ENCODE measurements at places on chromosomes 2 and 18. TPM values are rescaled to one million over a fixed set of nuclear protein-coding genes. Genes with fewer than 3 reads are reported as not detected.

- no peak for DNase-seq
These were observed 257.1 kb downstream of the MYO3B start for GRCh38 chr2:170434900-170435621.

The NXPH2 gene
- not detected for total RNA-seq

The CLEC4F gene
- 0.10 TPM for total RNA-seq

DNA sequence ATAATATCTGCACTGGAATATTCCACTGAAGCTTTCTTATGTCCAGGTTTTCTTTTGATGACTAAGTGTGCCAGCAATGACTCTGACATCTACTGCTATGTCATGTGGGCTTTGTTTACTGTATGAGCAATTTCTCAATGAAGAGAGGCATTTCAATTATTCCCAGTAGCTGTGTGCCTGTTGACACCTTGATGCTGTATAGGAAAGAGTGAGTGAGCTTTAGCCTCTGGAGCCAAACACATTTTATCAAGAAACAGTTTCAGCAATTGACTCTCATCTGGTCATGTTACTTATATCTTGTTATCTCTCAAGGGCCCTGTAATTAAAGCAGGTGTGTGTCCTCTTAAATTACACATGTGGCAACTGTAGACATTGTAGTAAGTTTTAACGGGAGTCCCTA, 493.2 kb upstream of the FANCL start:
- DNase-seq = no peak

The ZDBF2 gene
- 9.3 TPM for total RNA-seq

GRCh38 chr2:9001229-9001628, 2.3 kb downstream of the MBOAT2 start:
- DNase-seq = no peak

GRCh38 chr2:66984864-66985263, 412.3 kb upstream of the ETAA1 start:
- no peak for DNase-seq

The DPP10 gene
- total RNA-seq = not detected

The MYO5B gene
- total RNA-seq = 0.12 TPM

The REG3A gene
- not detected for total RNA-seq

GRCh38 chr18:55064760-55065159, 105.5 kb upstream of the CCDC68 start:
- DNase-seq = no peak

The FAM228A gene
- not detected for total RNA-seq

- no peak for DNase-seq
These were observed 42.6 kb downstream of the STK17B start for GRCh38 chr2:196128749-196129148.

The MYO7B gene
- 0.10 TPM for total RNA-seq

GRCh38 chr2:212357606-212358005, 181.0 kb downstream of the ERBB4 start:
- no peak for DNase-seq

The TMEM178A gene
- not detected for total RNA-seq

The DCDC2C gene
- total RNA-seq = not detected

DNA sequence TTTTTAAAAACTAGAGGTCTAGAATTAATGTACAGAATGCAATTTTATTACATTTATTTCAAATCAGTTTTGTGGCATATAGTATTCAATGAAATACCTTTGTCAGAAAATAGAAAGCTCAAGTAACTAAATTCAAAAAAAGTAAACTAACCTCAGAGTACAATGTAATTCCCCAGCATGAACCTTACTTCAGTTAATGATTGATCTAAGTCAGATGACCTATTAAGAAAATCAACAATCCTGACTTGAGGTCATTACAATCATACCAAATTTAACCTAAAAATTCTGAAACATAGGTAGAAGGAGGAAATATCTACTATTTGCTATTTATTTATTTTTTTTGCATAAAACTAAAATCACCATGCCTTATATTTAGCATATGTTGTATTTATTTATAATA, 142.9 kb downstream of the CCDC102B start:
- DNase-seq = no peak

DNA sequence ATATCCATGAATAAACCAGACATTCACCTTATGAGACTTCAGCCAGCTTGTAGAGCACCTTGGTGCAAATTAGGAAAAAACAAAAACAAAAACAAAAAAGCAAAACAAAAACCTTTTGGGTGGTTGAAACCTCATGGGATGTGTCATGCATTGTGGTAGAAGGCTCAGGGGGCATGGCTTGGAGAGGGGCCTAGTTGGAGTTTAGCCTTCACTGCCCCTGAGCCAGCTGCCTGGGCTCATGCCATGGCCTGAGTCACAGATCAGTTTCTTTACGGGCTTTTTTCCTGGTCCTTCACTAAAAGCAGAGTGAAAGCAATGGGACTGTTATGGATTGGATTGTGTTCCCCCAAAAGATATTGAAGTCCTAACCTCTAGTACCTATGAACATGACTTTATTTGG, 22.0 kb upstream of the DAPL1 start:
- no peak for DNase-seq

The IL1RL1 gene
- total RNA-seq = 4.8 TPM

DNA sequence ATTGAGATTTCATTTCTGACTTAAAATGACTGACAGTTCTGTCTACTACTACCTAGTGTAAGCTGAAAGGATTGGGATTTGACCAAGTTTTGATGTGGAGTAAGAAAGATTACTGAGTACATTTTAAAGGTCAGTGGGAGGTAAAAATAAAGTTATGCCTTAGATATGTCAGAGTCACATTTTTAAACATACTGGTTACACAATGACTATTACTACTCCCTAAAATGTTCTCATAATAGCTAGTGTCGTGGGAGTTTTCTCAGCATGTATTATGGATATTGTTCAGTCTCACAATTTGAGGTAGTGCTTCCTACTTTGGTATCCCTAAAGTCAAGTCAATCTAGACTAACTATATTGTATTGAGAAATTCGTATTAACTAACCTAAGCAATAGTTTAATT, 1092.5 kb downstream of the LRP1B start:
- no peak for DNase-seq

GRCh38 chr2:147416099-147416498, 428.7 kb upstream of the ACVR2A start:
- DNase-seq = no peak

DNA sequence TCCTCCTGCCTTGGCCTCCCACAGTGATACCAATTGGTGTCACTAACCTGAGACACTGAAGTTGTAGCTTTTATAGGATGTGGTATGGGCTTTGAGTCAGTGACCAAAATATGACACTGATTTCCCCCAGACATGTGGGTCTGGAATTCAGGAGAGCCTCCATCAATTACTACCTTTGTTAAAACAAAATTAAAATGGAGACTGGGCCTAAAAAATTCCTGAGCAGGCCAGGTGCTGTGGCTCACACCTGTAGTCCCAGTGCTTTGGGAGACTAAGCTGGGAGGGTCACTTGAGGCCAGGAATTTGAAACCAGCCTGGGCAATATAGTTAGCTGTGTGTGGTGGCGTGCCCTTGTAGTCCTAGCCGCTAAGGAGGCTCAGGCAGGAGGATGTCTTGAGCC, 36.9 kb upstream of the LIPG start:
- DNase-seq = no peak

- DNase-seq = no peak
These were observed 676.3 kb downstream of the IRS1 start for GRCh38 chr2:226123300-226123699.

The SEMA4F gene
- 3.2 TPM for total RNA-seq

The SNED1 gene
- 2.5 TPM for total RNA-seq

- DNase-seq = no peak
These were observed 189.1 kb upstream of the BCL2L11 start for GRCh38 chr2:110931648-110932047.

Measured in activated T-helper 1 cell treated with anti-CD3 and anti-CD28 coated beads, Interleukin-12 subunit alpha, Interleukin-12 subunit beta, Interleukin-2, Interleukin-4 antibody, amounts not matched to agents 30 ng/mL and 10 ng/mL and 1 ng/mL, durations not matched to agents 14 hours and 24 hours and 36 hours (primary cell).